MM.1S (cell line): ENCODE measurements at places on chromosomes 3 and 15.
A peak's percentile ranks its signal among the peaks of the same experiment; 100 is the strongest.

DNA sequence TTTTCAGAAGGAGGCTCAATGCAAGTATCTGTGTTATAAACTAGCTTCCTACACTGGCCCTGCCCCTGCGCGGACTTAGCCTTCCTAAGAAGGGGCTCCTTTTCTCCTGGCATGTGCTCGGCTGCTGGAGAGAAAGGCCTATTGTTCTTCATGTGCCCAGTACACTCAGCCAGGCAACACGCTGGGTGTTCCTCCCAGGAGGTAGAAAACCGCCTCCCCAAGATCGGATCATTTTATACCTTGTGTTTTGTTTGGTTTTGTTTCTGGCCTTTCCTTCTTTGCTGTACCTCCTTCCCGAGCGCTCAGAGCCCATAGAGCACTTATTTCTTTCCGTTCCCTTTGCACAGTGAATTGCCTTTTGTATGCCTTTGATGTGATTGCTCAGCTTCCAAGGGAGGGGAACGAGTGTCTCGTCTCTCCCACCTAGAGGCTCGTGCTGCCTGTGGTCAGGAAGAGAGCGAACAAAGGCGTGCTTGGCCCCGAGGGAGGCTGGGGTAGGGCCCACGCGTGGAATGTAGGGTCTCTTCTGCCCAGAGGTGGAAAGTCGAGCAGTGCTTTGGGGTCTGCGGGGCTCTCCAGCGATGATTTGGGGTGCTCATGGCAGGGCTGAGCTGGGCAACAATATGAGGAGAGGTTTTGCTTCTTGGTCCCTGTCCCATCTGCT, 30.0 kb downstream of the CCNL1 start:
- no peak for DNase-seq

DNA sequence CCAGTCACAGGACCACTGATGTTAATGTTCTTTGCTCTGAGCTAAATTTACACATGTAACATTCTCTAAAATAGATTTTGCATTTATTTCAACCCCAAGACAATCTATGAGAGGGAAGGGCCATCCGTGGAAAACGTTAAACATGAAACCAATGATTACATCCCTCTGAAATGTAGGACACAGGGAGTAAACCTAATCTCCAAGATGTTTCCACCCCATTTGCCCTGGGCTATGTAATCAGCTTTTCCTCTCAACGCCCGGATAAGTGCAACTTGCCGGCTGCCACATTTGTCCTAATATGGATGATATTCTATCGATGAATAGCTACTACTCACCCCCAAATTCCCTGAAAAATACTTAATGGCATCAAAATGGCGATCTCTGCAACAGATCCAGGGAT, 6.4 kb upstream of the FMN1 start:
- no peak for DNase-seq

GRCh38 chr3:95272781-95273180, 1209.9 kb downstream of the NSUN3 start:
- no peak for DNase-seq

DNA sequence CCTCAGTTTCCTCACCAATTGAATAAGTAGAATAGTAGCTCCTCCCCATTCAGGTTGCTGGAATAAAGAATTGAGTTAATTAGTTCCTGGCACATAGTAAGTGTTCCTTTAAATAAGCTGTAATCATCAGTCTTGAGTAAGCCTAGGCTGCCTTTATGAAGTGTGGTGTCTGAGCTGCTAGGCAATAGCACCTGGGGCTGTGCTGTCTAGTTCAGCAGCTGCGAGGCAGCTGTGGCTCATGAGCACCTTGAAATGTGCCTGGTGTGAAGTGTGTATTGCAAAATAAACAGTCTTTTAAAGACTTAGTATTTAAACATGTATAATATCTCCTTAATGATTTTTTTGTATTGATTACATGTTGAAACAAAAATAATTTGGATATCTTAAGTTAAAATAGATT, 77.6 kb downstream of the TOP2B start:
- peak; percentile 14 for DNase-seq

DNA sequence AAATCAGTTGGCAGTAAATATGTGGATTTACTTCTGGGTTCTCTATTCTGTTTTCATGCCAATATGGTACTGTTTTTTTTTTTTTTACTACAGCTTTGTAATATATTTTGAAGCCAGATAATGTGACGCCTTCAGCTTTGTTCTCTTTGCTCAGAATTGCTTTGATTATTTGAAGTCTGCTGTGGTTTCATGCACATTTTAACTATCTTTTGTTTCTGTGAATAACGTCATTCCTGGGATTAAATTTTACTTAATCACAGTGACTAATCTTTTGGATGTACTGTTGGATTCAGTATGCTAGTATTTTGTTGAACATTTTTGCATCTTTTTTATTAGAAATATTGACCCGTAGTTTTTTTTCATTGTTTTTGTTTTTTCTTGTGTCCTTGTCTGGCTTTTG, 576.5 kb downstream of the ZNF385D start:
- no peak for DNase-seq

- no peak for DNase-seq
Measured at GRCh38 chr3:86416334-86416733, 574.6 kb downstream of the VGLL3 start.

DNA sequence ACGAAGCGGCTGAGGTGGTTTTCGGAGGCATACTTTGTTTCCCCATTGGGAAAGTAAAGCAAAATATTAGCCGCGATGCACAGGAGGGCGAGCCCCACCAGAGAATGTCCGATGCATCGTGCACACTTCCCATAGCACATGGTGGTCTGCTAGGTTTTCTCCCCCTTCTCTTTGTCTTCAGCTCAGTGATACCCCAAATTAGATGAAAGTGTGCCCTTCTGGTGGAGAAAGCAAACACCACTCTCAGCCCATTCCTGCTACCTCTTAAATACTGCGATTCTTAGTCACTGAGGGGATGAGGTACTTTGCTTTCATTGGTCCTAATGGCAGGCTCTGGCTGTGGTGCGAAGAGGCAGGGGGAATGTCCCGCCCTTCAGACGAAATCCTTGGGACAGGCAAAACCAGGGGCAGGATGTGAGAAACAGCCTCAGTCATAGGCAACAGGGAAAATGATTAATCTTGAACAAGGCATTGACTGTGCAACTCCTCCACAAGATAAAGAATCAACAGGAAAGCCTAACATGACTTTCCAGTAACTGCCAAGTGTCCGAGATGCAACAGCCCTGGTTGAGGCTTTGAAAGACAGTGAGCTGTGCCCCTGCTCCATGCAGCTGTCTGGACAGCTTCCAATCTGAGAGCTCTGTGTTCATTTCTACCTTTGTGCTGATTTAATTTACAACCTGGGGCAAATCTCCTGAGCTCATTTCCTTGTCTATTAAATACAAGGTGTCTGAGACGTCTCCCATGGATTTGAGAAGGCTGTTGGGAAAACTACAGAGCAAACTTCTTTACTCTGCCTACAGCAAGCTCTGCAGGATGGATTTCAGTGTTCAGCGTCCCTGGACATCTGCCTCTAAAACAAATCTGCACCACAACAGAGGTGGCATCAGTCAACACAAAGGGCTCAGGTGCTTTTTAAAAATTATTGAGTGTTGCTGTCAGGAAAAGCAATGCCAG, at the start of gene TM4SF1:
Gene TM4SF1 (minus strand): TSS at position 242 of the 957 bp plus-strand sequence. CDS start 102 bp downstream, at position 140.
- DNase-seq: no peak

GRCh38 chr3:179236669-179237301, 14.1 kb downstream of the KCNMB3 start:
- DNase-seq: peak; percentile 22

- no peak for DNase-seq
Measured at GRCh38 chr15:92606126-92606835, 49.3 kb downstream of the FAM174B start.

DNA sequence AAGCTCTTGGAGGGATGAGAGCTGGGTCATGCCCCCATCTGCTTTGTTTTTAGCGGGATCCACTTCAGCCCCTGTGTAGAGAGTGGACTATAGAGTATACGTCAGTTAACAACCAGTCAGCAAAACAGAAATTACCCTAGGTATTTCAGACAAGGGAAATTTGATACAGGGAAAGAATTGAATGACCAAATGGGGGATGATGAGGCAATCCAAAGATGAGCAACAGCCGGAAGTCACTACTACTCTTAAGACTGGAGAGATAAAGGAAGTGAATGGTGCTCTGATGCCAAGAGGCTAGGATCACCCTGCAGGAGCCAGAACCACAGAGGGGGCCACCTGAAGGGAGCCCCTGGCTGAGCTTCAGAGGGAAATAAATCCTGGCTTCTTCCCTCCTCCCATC, 1.7 kb upstream of the GPR62 start:
- DNase-seq: no peak

DNA sequence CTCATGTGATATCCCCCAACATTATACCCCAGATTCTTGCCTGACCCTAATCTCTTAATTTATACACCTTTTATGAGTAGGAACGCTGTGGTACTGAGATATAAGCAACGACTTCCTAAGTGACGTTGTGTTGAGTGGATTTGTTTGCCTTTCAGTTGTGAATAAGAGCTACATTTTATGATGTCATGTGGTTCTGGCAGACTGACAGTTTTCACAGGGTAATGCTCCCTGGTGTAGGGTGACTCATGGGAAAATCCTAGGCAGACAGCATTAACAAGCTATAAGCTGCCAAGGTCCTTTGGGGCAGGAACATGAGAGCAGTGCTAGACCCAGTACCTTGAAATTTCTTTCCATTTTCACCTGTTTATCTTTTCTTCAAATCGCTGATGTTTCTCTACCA, 11.2 kb downstream of the C3orf52 start:
- no peak for DNase-seq

GRCh38 chr3:147872568-147872967, 463.4 kb downstream of the ZIC1 start:
- peak; percentile 45 for DNase-seq

DNA sequence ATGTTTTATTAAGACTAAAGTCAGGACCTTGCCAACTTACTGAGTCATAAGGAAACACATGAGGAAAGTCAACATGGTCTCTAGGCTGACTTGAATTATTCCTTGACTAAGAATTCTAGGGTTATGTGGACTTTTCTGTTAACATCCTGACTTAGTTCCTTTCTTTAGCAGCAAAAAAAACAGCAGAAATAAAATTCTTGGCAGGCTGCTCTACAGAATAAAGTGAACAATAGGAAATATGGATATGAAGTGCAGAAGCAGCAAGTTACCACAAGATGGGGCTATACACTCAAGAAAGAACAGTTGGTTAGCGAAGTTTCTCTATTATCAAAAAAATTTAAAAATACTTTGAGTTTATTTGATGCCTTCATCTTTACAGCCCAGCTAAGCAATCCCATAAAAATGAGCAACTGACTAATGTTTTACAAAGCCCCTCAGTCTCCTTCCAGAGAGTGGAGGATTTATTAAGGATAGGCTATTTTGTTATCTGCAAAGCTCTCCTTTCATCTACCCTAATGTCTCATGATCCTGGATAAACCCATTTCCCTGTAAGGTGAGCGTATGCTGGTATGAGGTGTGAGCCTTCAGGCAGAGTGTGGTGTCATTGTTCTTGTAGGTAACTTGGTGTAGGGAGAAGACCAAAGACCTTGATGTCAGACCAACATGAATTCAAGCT, 23.1 kb upstream of the MCCC1 start:
- DNase-seq: peak; percentile 72

- peak; percentile 73 for DNase-seq
Measured at GRCh38 chr3:150721285-150722130, 17.8 kb upstream of the ERICH6 start.

DNA sequence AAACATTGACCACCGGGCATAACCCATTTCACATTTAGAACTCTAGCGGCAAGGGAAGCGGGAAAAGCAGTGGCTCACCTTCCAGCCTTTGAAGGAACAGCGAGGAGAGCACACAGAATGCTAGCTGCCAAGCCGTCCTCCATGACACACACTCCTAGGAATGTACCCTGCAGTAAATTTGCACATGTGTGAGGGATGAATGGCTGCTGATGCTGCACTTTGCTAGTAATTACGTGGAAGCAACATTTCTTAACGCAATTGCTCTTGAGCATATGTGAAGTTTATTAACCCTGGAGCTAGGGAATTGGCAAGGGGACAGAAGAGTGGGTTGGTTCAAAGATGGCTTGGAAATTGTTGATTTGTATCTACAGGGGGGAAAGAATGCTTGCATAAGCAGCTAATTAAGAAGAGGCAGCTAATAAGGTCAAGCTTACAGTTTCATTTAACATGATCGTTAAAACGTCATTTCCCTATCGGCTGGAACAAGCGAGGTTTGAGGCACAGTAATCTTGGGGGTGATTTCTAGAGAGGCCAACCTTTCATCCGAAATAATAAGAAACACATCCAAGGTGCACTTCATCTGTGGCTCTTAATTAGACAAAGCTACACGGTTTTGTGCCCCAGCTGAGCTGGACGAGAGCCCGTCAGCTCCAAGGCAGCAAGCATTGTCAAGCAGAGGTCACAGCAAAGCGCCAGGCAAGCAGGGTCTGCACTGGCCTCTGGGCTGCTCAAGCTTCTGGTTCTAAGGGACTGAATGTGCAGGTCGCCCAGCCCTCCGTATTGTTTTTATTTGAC, 123.4 kb downstream of the CHSY1 start:
- DNase-seq: no peak

DNA sequence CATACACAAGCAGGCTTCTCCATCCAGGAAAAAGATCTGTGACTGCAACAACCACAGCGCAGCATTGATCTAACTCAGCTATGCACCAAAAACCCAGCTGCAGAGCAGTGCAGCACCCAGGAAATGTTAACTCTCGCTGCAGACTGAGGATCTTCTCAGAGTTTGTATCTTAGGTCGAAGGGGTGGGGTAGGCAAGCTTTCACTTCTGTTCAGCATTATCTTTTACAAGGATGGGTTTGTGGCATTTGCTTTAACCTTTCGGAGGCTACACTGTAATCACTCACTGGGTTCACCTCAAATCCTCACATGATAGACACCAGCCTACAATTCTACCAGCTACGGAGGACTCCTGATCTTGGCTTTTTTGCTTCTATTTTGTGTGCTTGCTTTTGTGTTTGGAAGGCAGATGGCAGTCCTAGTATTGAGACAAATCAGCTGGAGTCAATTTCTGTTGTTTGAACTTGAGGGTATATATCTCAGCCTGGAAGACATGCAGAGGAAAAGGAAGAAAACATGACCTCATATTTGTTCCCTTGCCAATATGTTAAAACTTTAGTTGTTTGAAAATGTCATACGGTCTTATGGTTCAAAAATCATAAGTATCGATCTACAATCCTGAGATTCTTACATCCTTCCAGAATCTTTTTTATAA, 25.2 kb downstream of the LRRK1 start:
- DNase-seq: no peak
